Endothelial cell of umbilical vein (primary cell): ENCODE measurements at places on chromosomes 1 and 21. TPM values are rescaled to one million over a fixed set of nuclear protein-coding genes. Genes with fewer than 3 reads are reported as not detected.

RUNX3 gene
- not detected in 2 replicates for total RNA-seq

RAB7B gene
- total RNA-seq, result not detected in 2 replicates

DNA sequence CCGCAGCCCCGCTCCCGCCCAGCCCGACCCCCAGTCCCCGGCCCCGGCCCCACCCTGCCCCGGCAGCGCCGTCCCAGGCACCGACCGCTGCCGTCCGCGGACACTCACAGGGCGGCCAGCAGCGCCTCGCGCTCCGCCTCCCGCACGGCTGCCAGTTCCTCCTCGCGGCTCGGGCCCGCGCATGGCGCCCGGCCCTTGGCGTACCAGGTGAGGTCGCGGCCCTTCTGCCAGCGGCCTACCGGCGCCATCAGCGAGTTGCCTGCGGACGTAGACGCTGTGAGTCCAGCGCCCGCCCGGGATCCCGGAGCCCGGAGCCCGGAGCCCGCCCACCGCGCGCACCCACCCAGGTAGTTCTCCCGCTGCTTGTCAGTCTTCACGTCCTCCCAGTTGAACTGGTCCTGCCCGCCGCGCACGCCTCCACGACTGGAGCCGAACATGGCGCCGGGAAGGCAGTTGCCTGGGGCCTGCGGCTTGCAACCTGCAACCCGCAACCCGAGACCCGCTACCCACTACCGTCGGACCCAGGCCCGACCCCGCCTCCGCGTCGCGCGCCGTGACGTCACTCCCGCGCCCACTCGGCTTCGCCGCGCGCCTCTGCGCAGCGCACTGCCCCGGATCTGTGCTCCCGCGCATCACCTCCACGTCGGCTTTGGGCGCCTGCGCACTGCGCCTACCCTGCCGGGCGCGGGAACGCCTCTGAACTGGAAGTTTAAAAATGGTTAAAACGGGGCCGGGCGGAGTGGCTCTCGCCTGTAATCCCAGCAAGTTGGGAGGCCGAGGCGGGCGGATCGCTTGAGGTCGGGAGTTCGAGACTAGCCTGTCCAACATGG is at the start of gene C1orf35:
Gene C1orf35, minus strand, starts transcription at position 535 of the 830 bp plus-strand sequence. Its CDS starts 98 bp downstream, at position 437.
- peaks cover 28% of the 10 kb centered on the region for H3K36me3 ChIP-seq
- H3K4me3 ChIP-seq, result peak within 1 kb of the TSS; percentile 53
- H3K27me3 ChIP-seq, result no peaks in the 10 kb centered on the region
- peak within 1 kb of the TSS; percentile 5 for H3K27ac ChIP-seq
- peak; percentile 95 for DNase-seq

GRCh38 chr1:188343914-188344313 is 1515.2 kb downstream of the PLA2G4A start:
- H3K4me3 ChIP-seq, result no peak overlapping the region
- no peak for DNase-seq
- H3K27me3 ChIP-seq, result no peaks in the 10 kb centered on the region
- no peaks in the 10 kb centered on the region for H3K36me3 ChIP-seq

DNA sequence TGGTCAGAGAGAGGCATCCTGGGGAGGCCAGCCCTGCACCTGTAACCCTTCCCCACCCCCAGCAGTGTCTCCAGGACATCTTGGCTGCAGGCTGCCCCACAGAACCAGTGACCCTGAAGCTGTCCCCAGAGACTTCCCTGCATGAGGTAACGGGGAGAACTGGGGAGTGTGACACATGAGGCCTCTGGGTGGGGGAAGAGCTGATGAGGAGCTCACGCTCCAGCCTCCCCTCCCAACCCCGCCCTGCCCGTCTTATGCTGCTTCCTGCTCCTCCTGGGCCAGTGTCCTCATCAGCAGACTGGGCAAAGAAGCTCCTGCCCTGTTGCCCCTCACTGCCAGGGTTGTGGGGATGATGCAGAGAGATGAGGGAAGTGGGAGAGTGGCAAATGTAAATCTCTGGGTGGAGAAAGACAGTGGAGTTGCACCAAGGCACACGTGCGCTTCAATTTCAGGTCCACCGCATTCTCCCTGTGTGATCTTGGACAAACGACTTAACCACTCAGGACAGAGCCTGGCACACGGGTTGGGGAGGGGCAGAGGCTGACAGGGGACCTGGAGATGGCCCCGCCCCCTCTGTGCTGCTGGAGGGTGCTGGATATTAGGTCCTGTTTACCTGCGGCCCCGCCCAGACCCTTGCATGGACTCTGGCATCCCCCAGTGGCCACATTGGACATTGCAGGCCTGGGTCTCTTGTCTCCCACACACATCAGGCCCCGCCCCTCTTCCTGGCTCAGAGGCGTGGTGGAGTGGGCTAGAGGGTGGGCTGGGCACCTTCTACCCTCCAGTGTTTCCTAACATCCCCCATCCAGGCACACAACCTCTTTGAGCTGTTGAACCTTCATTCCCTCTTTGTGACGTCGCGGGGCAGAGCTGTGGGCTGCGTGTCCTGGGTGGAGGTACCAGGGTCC is 12.3 kb downstream of the CLCNKB start:
- no peaks in the 10 kb centered on the region for H3K4me1 ChIP-seq
- no peak overlapping the region for H3K4me3 ChIP-seq
- H3K36me3 ChIP-seq, result no peaks in the 10 kb centered on the region
- no peak overlapping the region for H3K27ac ChIP-seq
